ENCODE measurements at places on chromosomes 5 and 9. TPM values are rescaled to one million over a fixed set of nuclear protein-coding genes. Genes with fewer than 3 reads are reported as not detected.

DNA sequence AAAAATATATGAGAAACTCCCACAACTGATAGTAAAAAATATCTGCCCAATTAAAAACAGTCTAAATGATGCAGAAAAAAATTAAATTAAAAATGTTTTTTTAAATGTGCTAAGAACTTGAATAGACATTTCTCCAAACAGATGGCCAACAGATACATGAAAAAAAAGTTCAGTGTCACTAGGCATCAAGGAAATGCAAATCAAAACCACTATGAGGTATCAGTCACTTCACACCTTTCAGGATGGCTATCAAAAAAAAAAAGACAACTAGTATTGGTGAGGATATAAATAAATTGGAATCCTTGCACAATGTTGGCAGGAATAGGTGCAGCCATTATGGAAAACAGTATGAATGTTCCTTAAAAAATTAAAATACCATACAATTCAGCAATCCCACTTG lies 16.6 kb downstream of the ZNF131 start:
- DNase-seq = no peak

- no peak for DNase-seq
Measured at GRCh38 chr5:123879071-123879470, 367.1 kb downstream of the CSNK1G3 start.

GRCh38 chr9:133932181-133932580 lies 59.9 kb downstream of the VAV2 start:
- DNase-seq = no peak

GRCh38 chr5:74167206-74167929 lies 473.2 kb downstream of the ENC1 start:
- peak; percentile 60 for DNase-seq

DNA sequence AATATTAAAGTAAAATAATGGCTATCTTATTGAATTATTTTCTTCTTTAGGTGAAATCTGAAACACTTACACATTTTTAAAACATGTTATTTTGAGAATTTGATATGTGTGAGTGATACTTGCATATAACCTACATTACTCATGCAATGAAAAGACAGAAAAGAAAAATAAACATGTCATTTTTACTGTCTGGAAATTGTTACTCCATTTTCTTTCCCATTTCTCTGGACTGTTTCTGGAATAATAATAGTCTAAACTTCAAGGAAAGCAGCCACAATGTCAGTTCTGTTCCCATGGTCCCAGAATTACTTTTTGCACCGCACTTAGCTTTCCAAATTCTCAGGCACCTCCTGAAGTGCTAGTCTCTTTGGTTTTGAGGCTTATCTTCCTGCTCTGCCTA lies 145.5 kb downstream of the PRR16 start:
- peak; percentile 22 for DNase-seq

GRCh38 chr9:35226651-35227050 lies 64.8 kb downstream of the UNC13B start:
- no peak for DNase-seq

ESM1 gene
- total RNA-seq = 2.9 TPM

- no peak for DNase-seq
Measured at GRCh38 chr5:124059200-124059599, 547.2 kb downstream of the CSNK1G3 start.
